Aorta (tissue), 5 donors: ENCODE measurements at places on chromosomes 1 and 21. TPM values are rescaled to one million over a fixed set of nuclear protein-coding genes. Genes with fewer than 3 reads are reported as not detected.

Gene NOS1AP
- total RNA-seq = 3.5 TPM

Gene CD1B
- total RNA-seq = not detected

Gene TRIM67
- total RNA-seq = not detected

Gene OBSCN
- 19.3 TPM for total RNA-seq

Gene SLAMF8
- total RNA-seq = 8.0 TPM

Gene DPYD
- total RNA-seq = 39.2 TPM

Gene VN1R5
- not detected for total RNA-seq

Gene CELF3
- total RNA-seq = not detected

DNA sequence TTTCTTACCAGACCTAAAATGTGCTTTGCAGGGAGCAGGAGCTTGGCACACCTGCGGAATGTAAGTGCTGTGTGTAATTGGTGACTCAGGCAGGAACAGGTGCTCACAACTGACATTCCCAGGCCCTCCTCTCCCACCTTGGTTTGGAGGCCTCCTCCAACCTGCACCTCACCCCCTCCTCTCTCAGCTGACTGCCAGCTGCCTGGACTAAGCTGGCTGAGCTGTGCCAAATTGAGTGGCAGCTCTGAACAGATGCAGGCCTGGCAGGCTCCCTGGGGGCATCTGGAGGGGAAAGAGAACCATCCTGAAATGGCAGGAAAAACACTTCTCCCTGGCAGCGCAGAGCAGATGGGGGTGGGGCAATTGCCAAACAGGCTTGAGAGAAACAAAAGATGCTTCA lies 91.7 kb upstream of the PGBD5 start:
- DNase-seq = no peak

DNA sequence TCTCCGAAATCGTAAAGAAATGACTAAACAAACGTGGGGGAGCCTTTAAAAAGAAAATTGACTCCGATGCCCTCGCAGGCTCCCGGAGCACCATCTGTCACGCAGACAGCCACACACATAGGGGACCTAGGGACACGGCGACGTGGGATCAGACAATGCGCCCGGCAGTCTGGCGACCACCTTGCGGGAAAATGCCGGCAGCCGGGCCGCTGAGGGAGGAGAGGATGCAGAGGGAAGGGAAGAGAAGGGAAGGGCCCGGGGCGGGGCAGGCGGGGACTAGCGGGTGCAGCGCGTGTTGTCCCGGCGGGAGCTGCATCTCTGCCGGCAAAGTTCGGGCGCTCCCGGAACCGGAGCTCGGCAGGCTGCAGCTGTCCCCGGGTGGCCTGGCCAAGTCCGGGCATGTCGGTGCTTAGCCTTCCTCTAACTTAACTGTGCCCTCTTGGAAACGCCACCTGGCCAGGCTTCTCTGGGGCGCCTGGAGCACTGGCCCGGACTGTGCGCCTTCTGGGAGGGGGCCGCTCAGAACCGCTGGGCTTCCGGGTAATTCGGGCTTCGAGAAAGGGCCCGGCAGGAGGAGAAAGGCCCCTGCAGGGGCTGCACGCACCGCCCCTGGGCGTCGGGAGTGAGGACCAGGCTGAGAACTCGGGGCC lies 1.8 kb downstream of the NHLH2 start:
- DNase-seq = peak; percentile 44

GRCh38 chr1:104765085-104765484 lies 1015.4 kb downstream of the AMY1C start:
- no peak for DNase-seq

GRCh38 chr1:228903434-228904071 lies 168.3 kb downstream of the RHOU start:
- DNase-seq = no peak

- no peak for DNase-seq
These were observed 81.6 kb upstream of the SSX2IP start for GRCh38 chr1:84771895-84772294.

GRCh38 chr1:156676820-156677615 lies at the start of gene NES:
Gene NES, minus strand, starts transcription at chr1:156677407. Its CDS starts 143 bp downstream, at chr1:156677264.
- peak; percentile 85 for DNase-seq

GRCh38 chr1:30353637-30354036 lies 369.7 kb downstream of the MATN1 start:
- DNase-seq = no peak

DNA sequence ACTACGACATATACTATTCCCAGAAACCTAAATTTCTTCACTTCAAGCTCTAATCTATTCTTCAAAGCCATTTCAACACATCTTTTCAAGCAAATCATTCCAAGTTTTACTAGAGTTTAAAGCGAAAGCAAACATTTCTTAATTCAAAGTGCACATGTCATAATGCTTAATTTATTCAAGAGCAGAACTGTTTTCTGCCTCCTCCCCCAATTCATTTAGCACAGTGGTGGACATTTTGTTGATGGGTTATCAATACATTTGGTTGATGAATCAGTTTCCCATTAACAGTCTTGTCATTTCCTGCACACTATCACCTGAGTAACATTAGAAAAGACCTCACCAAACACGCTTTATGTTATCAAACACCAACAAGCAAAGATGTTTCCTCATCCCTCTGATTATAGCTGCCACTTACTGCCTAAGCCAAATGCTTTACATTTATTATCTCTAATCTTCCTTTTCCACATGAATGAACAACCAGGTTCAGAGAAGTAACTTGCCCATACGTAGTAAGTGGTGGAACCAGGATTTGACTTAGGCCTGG lies 2.0 kb downstream of the SRSF4 start:
- no peak for DNase-seq
